ENCODE measurements at places on chromosomes 16 and 17.

DNA sequence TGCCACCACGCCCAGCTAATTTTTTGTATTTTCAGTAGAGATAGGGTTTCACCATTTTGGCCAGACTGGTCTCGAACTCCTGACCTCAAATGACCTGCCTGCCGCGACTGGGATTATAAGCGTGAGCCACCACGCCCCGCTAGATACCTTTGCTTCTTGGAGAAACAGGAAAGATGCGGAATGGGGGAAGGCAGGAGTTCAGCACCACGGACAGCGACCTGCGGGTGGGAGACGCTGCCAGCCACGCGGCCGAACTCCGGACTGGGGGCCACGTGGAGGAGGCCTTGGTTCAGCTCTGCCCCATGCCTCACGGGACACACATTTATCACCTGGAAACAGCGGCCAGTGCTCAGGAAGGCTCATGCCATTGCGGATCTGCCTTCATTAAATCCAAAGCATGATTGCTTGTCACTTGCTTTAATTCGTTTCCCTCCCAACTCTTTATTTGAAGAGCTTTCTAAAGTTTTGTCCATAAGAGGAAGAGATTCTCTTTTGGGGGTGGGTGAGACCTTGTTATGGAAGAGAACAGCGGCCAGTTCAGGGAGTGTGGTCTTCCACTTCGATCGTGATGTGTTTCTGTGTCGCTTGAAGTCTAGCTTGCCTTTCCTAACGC lies 219.9 kb downstream of the ENGASE start:
- DNase-seq: no peak

DNA sequence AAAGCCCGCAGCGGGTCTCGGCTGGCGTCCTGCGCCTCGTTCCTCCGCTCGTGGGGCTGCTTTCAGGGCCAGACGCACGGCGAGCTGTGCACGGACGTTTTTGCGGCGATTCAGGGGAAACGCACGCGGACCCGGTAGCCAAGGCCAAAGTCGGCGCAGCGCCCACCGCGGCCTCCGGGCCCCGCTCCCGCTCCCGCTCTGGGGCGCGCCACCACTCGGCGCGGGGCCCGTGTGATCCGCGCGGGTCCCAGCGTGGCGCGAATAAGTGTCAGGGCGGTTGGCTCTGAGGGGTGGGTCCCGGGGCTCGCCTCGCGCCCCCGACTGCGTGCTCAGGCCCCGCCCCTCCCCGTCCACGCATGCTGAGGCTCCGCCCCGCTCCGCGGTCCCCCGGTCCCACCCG lies 694 bp upstream of the TBCD start:
- no peak for DNase-seq

DNA sequence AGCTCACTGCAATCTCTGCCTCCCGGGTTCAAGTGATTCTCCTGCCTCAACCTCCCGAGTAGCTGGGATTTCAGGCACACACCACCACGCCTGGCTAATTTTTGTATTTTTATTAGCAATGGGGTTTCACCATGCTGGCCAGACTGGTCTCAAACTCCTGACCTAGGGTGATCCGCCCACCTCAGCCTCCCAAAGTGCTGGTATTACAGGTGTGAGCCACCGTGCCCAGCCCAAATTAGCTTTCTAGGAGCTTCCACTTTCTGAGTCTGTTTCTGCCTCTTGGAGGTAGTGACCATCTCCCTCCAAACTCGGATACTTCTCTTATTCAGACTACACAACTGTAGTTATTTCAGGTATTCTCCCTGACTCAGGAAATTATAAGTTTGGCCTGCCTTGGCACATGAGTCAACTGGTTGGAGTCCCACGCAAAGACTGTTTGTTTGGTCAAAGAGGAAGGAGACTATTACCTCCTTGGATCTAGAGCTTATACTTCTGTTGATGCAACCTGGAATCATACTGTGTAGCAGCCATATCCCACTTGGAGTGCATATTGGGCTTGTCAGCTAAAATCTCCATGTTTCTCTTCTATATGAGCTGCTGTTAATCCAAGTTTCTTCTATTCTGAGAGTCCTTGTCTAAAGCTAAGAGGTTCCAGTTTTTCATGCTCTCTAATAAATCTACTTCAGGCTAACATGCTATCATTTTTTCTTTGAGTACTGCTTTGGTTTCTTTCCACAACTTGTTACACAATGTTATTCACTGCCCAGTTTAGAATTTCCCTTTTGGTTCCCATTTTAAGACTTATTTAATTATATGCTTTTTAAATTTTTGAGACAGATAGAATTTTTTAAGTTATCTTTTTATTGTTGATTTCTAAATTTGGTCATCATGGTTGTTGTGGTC lies 7.5 kb downstream of the IL4R start:
- no peak for DNase-seq

DNA sequence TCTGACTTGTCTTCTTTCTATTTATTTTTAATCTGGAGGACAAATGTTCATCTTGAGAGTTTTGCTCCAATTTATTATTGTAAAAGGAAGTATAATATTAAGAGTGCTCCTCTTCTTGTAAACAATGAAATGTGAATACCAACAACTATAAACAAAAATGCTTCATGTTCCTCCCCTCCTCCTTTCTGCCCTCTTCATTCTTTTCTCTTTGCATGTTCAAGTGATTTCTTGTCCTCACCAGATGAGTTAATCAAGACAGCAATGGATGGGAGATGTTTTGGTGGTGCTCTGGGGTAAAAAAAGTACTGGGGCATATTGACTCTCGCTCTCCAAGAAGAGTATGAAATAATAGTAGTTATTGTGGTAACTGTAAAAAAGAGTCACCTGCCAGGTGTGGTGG lies 24.3 kb downstream of the ITGB3 start:
- no peak for DNase-seq

- no peak for DNase-seq
These were observed 8.4 kb downstream of the SLC25A10 start for GRCh38 chr17:81720267-81721071.

- DNase-seq: no peak
These were observed 442.3 kb upstream of the MON1B start for GRCh38 chr16:76748461-76749348.

DNA sequence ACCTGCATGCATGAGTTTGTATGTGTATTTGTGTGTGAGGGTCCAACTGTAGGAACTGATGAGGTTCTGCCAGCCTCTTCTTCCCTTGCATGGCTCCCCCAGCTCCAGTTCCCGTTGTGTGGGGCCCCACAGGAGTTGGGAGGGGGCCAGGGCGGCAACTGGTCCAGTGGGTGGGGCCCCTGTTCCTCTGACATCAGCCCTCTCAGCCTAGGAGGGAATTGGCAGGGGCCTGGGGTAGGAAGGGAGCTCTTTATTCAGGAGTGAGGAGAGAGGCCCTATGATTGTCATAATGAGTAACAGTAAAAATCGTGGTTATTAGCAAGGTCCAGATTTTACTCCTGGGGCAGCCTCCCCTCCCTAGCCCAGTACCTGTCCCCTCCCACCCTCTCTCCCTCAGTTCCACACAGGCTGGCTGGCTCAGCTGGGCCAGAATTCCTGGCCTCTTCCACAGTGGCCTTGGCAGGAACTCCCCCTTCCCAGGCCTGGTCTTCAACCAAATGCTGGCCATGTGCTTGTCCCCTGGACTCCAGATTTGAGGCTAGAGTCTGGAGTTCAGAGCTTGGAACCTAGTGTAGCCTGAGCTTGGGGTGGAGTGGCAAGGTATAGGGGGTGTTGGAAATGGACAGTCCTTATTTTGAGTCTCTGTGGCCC lies 18.9 kb downstream of the RARA start:
- DNase-seq: no peak

DNA sequence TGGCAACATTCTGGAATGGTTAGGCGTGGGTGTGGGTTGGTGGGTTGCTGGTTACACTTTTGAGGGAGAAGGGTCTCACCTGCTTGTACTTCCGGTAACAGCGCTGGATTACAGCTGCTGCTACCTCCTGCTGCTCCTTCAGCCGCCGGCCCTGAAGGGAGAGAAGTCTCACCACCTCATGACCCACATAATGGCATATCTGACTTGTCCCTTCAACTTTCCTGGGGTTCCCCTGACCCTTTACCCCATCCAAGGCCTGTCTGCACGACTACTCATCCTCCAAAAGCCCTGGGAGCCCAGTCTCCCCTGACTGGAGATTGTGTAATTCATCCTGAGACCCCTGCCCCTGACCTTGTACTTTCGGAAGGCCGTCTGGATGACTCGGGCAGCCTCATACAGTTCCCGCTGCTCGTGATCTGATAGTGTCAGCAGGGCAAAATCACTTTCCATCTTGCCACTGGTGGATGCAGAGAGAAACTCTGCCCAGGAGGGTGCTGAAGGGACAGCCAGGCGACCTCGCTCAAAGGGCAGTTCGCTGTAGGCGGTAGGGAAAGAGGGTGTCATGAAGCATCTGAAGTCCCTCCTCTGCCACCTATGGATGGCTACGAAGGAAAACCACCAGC lies 2.0 kb upstream of the SPAG7 start:
- no peak for DNase-seq

GRCh38 chr16:149024-149660 lies 3.3 kb upstream of the HBZ start:
- DNase-seq: no peak

- DNase-seq: no peak
These were observed 29.1 kb downstream of the TUBD1 start for GRCh38 chr17:59863616-59864015.

GRCh38 chr17:43599835-43600234 lies 53.7 kb upstream of the ETV4 start:
- DNase-seq: no peak

DNA sequence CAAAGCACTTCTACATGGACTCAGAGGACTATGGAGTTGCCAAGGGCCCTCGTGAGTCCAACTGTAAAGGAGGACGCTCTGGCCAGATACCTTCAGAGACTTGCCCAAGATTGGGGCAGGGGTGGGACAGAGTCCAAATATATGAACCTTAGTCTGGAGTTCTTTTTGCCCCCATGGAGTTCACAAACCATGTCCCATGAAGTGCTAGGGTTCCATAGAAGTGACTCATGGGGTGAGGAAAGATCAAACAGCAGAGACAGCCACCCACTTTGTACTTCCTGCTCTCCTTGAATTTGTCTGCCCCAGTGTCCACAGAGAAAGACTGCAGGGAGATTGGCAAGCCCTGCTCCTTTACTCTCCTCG lies 29.0 kb downstream of the SRL start:
- DNase-seq: no peak

DNA sequence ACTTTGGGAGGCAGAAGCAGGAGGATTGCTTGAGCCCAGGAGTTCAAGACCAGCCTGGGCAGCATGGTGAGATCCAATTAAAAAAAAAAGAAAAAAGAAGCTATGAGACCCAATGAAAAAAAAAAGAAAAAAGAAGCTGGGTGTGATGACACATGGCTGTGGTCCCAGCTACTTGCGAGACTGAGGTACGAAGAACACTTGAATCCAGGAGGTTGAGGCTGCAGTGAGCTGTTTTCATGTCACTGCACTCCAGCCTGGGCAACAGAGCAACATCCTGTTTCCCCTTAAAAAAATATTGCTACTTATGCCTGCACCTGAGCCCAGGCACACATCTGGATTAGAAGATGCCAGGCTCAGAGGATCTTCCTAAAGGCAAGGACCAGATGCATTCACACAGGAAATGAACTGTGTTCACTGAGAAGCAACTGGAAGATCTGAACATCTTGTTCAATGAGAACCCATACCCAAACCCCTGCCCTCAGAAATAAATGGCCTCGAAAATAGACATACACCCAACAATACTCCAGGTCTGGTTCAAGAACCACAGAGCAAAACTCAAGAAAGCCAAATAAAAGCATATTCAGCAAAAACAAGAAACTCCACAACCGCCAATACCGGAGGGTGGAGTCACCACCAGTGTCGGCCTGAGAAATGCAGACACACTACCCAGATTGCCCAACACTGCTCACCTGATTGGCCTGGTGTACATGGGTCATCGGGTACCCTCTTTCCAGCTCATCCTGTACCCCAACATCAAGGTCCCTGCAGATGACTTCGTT lies 4.4 kb downstream of the RNF135 start:
- DNase-seq: no peak

DNA sequence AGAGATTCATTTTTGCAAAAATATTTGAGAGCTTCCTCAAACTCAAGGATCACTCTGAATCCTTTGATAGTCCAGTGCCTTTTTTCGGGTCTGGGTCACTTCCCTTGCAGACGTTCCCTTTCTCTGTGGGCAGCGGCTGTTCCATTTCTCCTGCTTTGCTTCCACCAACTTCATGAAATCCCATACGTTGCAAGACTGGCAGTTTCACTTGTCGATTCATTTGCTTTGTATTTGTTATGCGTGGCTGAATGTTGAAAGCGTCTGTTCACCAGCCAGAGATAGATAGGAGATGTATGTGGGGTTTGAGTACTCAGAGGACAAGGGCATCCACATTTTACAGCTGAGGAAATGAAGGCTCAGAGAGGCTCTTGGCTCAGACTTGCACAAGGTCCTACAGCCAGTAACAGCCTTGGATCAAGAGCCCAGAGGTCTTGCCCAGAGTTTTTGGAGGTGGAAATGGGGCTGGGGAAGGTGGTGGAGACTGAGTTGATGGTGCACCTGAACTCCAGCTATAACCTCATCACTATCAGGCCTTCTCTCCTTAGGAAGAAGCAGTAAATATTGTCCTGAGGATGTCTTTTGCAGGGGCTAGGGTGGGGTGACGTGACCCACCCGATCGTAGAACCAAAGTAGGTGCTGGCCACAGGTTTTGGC lies 1.3 kb upstream of the CCDC102A start:
- DNase-seq: no peak

DNA sequence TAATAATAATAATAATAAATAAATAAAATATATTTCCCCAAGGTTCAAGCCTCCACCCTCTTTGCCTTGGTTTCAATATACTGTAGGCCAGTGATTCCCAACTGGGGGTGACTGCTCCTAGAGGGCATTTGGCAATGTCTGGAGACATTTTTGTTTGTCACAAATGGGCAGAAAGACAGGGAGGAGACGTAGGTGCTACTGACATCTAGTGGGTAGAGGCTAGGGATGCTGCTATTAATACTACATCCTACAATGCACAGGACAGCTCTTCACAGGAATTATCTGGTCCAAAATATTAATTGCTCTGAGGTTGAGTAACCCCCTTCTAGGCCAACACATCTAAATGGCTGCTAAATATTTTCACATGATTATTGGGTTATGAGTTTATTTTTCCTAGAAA lies 12.8 kb upstream of the PRR14 start:
- DNase-seq: no peak

DNA sequence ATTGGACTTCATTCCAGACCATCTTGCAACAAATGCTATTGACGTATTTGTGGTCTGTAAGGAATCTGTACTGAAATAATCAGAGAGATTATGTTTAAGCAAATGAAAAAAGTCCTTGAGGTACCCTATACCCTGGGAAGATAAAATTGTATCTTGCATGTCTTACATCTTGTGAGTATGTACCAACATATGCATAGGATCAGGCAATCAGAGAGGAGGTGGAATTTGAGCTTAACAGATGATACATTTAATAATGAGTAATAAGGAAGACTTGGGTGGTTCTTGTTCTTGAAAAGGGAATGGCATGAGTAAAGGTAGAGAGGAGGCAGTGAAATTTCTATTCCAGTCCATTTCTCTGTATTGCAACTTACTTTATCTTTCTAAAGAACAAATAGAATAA lies 10.6 kb downstream of the MOSMO start:
- no peak for DNase-seq

DNA sequence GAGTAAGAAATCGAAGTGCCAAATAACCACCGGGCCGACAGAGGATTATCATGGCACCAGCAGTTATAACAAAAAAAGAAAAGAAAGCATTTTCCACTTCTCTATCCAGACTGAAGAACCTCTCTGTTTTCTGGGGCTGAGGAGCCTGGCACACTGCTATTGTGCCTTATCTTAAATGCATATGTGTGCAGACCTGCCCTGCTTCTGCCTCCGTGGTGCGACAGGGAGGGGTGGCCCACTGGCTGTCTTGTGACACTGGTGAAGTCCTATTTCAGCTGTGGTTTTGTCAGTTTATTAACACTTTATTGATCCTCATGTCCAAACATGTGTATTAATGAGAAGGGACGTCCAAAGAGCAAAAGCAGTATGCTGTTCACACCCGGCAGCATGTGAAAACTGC lies 55.4 kb downstream of the CDK5R1 start:
- no peak for DNase-seq

All from stimulated activated CD8-positive, alpha-beta memory T cell treated with anti-CD3 and anti-CD28 coated beads, Interleukin-12 subunit alpha, Interleukin-12 subunit beta, amount 100 ng/mL, for 4 hours (primary cell).